ENCODE measurements at places on chromosomes 4 and X.

DNA sequence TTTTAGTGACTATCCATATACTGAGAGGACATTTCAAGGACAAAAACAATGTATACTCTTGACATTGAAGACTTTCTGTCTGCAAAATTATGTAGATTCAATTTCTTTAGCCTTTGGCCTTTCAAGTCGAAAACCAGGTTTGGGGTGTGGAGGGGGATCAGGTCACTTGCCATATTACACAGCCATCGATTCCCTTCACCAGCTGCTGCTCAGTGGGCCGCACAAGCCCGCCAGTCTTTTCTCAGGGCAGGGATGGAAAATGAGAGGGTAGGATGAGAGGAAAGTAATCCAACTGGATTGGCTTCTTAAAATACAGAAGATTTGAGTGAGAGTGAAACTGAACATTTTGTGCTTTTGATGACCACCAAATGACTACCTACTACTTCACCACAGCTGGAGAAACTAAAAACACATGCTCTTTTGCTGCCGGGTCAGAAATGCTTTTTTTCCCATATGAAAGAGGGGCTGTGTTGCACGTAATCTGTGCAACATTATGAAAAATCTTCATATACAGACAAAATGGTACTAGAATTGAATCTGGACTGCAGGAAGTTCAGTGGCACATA lies 51.4 kb downstream of the FHL1 start:
- DNase-seq: no peak

- DNase-seq: no peak
Observed at GRCh38 chrX:120109378-120109777, 6.3 kb downstream of the RHOXF1 start.

GRCh38 chr4:179071131-179071530 lies 1628.9 kb upstream of the AGA start:
- no peak for DNase-seq

DNA sequence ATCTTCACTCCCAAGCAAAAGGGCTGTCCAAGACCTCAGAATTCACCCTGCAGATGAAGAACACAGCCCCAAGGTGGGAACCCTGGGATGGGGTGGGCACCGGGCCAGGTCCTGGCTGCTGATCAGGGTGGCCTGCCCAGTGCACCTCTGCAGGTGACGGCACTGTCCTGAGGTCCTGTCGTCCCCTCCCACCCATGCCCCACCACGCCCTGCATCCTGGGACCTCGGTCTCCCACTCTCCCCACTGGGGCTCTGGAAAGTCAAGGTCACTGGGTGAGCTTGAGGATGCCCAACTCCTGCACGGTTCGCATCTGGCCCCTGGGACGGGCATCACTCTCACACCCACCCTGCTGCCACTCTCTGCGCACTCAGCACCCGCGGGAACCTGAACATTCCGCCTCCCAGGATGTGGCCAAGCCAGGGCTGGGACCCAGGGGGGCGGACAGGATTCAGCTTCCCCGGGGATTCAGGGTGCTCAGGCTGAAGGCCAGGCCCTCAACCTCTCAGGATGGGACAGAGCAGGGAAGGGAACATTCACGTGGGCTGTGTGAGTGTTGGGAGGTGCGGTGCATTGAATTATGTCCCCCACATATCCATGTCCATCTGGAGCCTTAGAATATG lies 115.9 kb downstream of the CPZ start:
- no peak for DNase-seq

DNA sequence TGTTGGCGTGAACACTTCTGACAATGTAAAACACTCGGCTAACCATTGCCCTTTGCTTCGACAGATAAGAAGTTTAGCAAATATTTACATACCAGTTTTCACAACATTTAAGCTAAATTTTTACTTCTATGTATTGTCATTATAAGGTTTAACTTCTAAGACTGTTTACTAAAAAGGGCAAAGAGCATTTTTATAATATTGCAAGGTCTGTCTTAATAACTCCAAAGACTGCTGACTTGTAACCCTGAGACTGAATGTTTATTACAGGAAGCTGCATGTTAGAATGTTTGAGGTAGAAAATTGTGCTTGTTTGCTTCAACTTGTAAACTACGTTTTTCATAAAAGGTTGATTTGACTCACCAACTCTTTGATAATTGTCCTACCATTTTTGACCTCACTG lies 213.2 kb upstream of the RPS6KA3 start:
- no peak for DNase-seq

GRCh38 chr4:105551965-105552746 lies at the start of gene ARHGEF38:
ARHGEF38 (plus strand) TSS chr4:105552620; CDS start chr4:105552766, 146 bp downstream.
- DNase-seq: no peak
